Fibroblast of upper back skin (primary cell): ENCODE measurements at places on chromosomes 4 and X.

DNA sequence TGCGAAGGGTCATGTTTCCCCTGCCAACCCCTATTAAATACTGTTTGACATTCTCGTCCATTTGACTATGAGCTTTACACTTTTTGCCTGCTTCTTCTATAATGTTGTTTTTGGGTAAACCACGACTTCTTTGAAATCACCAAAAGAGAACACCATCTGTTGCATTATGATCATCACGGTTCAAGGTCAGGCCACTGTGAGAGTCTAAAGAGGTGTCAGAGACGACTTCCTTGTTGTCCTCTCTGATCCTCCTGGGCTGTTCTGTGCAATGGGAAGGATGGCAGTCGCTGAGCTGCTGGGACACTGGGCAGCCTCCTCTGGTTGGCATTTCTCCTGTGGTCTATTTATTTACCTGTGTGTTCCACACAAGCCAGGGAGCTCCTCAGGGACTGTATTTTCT is 137.5 kb downstream of the RASL11B start:
- DNase-seq = no peak

DNA sequence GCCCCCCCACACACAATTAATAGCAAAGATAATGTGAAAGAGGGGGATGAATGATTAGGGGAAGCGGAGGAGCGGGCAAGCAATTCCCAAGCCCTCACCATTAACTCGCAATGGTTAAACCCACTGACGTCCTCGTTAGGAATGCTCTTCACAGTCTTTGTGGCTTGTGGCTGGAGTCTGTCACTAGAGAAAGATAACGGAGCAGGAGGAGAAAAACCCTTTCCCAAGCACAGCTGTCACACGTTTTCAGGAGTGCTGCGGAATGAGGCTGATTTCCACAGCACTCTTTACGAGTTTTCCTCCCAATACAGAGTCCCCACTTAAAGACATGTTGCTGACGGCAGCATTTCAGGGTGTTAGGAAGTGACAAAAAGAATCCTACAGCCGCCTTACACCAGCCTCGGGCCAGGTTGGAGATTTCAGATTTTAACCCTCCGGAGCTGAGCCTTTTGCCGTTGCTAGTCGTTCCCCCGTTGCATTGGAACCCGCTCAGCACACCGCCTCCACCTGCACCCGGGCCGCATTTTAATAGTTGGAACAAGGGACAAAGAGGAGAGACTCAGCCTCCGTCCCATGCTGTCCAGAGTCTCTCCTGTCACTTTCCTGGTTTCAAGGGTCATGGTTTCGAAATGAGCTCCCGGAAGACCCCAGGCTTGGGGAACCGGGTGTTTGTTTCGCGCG is 92.2 kb downstream of the GEMIN8 start:
- peak; percentile 32 for DNase-seq

DNA sequence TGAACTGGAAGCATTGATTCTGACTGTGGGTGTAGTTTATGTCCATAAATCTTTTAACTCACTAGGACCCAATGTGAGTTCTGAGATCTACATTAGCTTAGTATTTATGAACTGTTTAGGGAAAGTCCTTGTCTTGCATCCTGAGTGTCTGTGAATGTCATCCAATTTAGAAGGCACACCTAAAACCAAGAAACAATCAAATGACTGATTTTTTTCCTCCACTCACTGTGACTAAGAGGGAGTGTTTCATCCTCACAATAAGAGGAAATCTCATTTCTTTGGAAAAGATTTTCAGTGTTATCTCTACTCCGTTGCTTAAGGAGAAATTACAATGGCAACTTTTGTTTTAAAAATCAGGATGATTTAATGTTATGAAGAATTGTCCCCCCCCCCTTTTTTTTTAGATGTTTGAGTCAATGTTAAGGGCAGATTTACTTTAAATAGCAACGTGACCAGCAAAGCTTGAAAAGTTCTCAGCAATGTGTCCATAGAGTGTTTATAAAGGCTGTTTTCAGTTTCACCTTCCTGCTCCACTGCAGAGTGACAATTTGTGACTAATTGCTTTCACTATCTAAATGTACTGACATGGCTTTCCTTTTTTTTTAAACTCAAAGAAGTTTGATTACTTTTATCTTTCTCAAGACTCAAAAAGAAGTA is 173.0 kb downstream of the SPCS3 start:
- no peak for DNase-seq

- no peak for DNase-seq
Observed at GRCh38 chr4:87227751-87228151, 7.3 kb upstream of the KLHL8 start.

DNA sequence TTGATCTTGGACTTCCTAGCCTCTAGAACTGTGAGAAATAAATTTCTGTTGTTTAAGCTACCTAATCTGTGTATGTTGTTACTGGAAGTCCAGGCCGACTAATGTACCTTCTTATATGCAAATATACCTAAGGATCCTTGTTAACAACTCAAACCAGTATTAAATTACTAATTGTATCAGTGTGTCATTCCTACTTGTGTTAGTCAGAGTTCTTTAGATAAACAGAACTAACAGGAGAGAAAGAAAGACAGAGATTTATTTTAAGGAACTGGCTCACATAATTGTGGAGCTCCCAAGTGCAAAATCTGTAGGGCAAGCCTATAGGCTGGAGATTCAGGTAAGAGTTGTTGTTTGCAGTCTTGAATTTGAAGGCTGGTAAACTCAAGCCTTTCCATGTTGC is 120.0 kb downstream of the ADGRL3 start:
- DNase-seq = peak; percentile 2

DNA sequence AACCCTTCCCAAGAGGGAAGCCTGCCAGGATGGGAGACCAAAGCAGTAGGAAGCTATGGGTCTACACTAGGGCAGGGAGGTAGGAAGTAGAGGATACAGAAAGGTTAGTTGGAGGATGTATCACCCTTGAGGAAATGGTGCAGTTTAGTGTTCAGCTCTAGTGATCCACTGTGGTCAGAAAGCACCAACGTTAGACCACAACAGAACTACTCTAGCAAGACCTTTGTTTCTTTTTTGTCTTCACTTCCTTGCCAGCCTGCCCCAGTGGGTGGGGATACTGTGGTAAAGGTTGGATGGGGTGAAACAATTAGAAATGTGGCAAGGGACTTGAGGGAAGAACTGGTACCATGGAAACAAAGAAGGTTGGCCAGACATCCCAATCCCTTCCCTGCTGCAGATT is 83.3 kb downstream of the DDIT4L start:
- DNase-seq = no peak

GRCh38 chrX:14356401-14356800 is 172.9 kb upstream of the GLRA2 start:
- peak; percentile 93 for DNase-seq

DNA sequence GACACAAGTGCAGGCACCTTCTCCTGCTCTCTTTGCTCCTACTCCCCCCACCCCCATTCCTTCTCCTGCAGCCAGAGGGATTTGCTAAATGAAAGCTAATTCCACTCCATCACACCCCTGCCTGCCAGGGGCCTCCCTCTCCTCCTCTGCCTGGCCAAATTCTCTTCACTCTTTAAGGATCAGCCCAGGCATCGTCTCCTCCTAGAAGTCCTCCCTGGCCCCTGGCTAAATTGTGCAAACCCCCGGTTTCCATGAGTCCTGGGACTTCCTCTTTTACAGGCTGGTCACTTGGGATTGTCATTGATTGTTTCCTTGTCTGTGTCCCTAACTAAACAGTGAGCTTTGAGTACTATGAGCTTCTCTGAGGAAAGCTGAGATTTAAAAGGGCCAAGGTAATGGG is 8.7 kb upstream of the ABLIM2 start:
- no peak for DNase-seq

DNA sequence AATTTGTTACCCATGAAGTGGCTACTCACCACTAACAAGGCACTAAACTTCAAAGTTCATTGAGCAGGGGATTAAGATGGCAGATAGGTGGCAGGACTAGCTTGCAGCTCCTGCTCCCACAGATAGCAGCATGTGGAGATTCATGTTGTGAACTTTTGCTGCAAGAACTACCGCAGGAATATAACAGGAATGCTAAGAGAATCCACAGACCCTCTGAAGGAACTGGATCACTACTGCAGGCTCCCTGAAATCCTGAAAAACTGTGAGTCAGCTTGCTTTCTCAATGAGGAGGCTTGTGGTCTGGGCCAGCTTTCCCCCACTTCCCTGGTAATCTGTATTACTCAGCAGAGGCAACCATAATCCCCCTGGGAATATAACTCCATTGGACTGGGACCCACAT is 118.5 kb upstream of the VCX2 start:
- peak; percentile 81 for DNase-seq

DNA sequence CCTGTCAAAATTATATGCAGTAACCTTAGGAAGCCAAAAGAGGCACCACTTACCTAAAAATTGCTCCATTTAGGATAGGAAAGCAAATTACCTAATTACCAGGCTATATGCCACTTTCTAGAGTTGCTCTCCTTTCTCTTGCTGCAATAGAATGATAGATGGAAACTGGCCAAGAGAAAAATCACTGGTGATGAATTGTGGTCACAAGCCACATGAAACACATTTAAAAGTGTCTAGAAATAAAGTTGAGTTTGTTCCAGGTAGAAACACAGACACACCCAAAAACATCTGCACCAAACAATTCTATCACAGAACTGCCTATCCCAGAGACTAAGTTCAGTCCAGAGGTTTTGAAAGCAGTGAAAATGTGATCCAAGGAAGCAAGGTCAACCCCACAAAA is 337.7 kb downstream of the PCDH19 start:
- peak; percentile 63 for DNase-seq

GRCh38 chr4:84498935-84499623 is at the start of gene NKX6-1:
TSS of gene NKX6-1 (minus strand) at chr4:84499292. CDS start at chr4:84498228, 1,064 bp downstream.
- DNase-seq = peak; percentile 62

GRCh38 chrX:65644621-65645289 is 22.7 kb upstream of the MSN start:
- DNase-seq = peak; percentile 84

DNA sequence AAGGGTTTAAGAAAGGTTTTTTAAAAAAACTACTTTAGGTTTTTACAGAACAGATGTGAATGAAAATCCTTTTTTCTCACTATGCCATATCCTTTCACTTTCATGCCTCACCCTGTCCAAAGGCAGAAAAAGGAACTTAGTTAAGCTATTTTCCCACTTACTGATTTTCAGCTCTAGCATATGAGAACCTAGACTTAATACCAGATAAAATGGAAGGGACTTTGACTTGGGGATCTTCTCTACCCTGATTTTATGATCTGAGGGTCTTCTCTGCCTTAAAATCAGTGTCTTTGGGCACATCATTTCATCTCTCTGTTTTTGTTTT is 42.4 kb downstream of the FNIP2 start:
- no peak for DNase-seq

- DNase-seq = no peak
Observed at GRCh38 chrX:7194606-7195005, 46.7 kb upstream of the PUDP start.

GRCh38 chr4:110510955-110511544 is 35.1 kb downstream of the ENPEP start:
- DNase-seq = peak; percentile 53
